Neural crest cell (in vitro differentiated cells): ENCODE measurements at places on chromosomes 7 and 10. TPM values are rescaled to one million over a fixed set of nuclear protein-coding genes. Genes with fewer than 3 reads are reported as not detected.

Gene CCDC146
- total RNA-seq = 3.2 and 6.4 TPM in 2 replicates

DNA sequence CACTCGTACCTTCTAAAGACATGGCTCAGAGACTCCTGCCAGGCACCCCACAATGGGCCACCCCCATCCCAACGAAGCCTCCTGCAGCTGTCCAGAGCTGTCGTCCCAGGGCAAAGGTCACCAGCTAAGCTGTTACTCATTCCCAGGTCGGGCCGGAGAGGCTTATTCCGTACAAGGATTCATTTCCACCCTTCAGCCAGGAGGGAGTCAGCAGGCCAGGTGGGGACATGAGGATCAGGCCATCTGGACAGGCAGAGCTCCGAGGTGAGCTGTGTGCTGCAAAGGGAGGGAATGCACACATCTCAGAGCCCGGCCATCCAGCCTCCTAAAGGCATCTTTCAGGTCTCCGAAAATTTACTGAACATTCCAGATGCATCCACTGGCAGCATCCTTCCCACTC is 63.9 kb upstream of the NANOS1 start:
- H3K36me3 ChIP-seq = no peaks in the 10 kb centered on the region
- H3K27me3 ChIP-seq = no peaks in the 10 kb centered on the region
- no peak overlapping the region for H3K27ac ChIP-seq
- H3K4me1 ChIP-seq = peaks cover 11% of the 10 kb centered on the region
- DNase-seq = no peak
- H3K4me3 ChIP-seq = no peak overlapping the region

DNA sequence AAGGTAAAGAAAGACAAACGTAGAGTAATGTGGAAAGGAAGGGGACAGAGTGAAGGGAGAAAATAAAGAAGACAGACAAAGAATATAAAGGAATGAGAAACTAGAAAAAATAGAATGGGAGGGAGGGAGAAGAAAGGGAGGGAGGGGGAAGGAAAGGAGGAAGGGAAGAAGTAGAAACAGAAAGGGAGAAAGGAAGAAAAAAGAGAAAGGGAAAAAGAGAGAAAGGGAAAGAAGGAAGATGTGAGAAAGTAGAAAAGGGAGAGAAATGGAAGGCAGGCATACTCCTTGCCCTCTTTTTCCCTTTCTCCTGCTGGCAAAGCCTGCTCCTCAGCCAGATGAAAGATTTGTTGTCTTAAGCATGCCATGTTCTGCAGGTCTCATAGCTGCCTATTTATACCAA is 1137.8 kb upstream of the C7orf33 start:
- no peaks in the 10 kb centered on the region for H3K27me3 ChIP-seq
- no peaks in the 10 kb centered on the region for H3K36me3 ChIP-seq
- no peaks in the 10 kb centered on the region for H3K4me1 ChIP-seq
- no peak overlapping the region for H3K4me3 ChIP-seq

GRCh38 chr7:55105952-55106351 is 87.1 kb downstream of the EGFR start:
- peaks cover 11% of the 10 kb centered on the region for H3K27me3 ChIP-seq
- DNase-seq = no peak
- H3K36me3 ChIP-seq = no peaks in the 10 kb centered on the region
- no peak overlapping the region for H3K27ac ChIP-seq
- no peak overlapping the region for H3K4me3 ChIP-seq

- no peak overlapping the region for H3K27ac ChIP-seq
- no peak overlapping the region for H3K4me3 ChIP-seq
- no peak for DNase-seq
- no peaks in the 10 kb centered on the region for H3K27me3 ChIP-seq
Observed at GRCh38 chr7:69843653-69844052, 245.4 kb downstream of the AUTS2 start.
